Lower leg skin (tissue), 4 donors: ENCODE measurements at places on chromosomes 3 and 15. TPM values are rescaled to one million over a fixed set of nuclear protein-coding genes. Genes with fewer than 3 reads are reported as not detected.

- no peak for DNase-seq
Observed at GRCh38 chr3:13863382-13863952, 16.4 kb downstream of the WNT7A start.

The SLC51A gene
- not detected for total RNA-seq

DNA sequence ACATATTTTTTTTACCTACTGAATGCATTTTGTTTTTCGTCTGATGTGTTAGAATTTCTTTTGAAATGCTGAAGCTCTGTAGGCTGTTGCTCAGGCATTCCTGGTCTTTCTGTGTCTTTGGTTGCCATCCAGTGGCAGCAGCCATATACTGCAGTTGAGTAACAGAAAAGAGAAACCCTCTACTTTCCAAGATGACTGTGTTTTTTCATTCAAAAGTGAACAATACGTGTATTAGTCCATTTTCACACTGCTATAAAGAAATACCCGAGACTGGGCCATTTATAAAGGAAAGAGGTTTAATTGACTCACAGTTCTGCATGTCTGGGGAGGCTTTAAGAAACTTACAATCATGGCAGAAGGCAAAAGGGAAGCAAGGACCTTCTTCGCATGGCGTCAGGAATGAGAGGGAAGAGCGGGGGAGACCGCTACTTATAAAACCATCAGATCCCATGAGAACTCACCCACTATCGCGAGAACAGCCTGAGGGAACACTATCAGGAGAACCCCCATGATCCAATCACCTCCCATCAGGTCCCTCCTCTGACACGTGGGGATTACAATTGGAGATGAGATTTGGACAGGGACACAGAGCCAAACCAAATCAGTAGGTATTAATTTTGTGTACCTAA, 4.7 kb upstream of the GOLGA8B start:
- no peak for DNase-seq

The KCNMB3 gene
- 0.19 TPM for total RNA-seq

DNA sequence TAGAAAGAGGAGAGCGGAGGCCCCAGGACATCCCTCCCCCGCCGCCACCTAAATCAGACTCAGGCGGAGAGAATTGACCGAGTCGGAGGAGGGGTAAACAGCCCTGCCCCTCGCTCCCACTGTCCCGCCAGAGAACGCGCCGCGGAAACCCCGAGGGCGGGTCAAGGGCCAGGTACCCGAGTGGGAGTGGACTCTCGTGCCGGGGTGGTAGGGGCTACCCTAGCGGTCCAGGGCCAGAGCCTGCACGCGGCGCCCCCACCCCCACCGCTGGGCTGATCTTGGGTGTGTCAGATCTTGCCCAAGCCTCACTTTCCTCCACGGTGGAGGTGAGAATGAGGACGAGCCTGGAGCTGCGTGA, 19.0 kb downstream of the SPATA12 start:
- no peak for DNase-seq

The SELENOS gene
- total RNA-seq: 64.9 TPM

DNA sequence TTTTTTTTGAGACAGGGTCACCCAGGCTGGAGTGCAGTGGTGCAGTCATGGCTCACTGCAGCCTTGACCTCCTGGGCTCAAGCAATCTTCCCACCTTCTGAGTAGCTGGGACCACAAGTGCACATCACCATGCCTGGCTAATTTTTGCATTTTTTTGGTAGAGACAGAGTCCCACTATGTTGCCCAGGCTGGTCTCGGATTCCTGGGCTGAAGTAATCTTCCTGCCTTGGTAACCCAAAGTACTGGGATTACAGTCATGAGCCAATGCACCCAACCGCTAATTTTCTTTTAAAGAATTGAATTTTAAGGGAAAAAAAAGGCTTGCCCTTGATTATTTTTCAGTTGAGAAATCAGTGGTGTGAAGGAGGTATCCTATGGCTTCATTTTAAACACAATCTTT, 334.0 kb downstream of the SOX2 start:
- no peak for DNase-seq

GRCh38 chr3:153963012-153963411, 158.2 kb upstream of the ARHGEF26 start:
- DNase-seq: no peak

The SPINK8 gene
- not detected for total RNA-seq

The SV2B gene
- total RNA-seq: 2.3 TPM

- DNase-seq: no peak
Observed at GRCh38 chr15:79213650-79214049, 68.9 kb upstream of the ANKRD34C start.

The LRRC15 gene
- total RNA-seq: 0.20 TPM

The PLA2G4E gene
- 49.8 TPM for total RNA-seq
